ENCODE measurements at places on chromosomes 3 and 15.

- no peak for DNase-seq
These were observed 81.6 kb upstream of the LRRFIP2 start for GRCh38 chr3:37255990-37256308.

DNA sequence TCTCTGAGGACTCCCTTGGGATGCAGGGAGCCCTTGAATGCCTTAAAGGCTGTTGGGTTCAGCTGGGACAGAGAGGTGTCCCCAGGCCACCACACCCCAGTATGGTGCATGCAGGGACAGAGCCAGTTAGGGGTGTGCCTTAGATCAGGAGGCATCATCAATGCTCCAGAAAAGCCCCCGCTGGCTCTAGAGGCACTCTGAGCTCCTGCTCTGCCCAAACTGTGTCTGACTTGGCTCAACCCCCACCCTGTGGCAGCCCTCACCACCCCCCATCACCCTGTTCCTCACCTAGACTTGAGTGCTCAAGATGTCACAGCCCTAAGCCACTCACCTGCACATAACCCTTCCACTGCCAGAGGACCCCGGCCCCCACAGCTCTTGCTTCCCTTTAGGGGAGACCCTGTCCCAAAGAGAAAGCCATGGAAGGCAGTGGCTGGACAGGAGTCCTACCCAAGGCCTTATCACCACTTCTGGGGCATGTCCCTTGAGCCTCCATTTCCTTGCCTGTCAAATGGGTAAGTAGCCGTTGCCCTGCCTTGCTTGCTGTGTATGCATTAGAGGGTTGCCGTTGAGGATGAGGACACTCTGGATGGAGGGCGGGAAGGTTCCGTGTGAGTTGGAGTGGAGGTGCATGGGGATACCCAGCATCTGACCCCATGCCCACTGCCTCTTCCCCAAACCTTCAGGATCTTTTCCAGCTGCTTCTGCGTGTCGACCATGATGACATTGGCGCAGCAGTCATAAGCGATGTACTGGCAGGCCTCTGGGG, 41.4 kb downstream of the ACSBG1 start:
- no peak for DNase-seq

DNA sequence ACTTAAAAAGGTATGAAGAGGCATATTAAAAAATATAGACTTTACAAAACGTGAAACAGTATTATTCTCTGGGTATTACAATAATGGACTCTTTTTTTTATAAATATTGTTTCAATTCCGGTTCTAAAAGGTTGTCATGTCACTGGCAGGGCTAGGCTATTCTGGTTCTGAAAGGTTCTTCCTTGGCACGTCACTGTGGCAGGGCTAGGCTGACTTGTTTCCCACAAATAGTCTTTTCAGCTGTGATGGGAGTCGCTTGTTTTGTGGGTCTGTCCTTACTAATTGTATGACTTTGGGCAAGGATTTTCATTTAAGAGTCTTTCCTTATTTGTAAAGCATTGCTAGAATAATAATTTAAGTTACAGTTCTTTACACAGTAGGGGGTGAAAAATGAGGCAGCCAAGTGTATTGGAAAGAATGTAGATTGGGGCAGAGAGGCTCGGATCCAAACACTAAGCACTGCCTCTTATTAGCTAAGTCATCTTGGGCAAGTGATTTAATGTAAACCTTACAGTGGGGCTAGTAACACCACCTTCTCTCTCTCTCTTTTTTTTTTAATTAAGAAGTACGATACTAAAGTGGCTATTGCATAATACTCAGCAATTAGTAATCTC, 12.4 kb upstream of the MELTF start:
- no peak for DNase-seq

DNA sequence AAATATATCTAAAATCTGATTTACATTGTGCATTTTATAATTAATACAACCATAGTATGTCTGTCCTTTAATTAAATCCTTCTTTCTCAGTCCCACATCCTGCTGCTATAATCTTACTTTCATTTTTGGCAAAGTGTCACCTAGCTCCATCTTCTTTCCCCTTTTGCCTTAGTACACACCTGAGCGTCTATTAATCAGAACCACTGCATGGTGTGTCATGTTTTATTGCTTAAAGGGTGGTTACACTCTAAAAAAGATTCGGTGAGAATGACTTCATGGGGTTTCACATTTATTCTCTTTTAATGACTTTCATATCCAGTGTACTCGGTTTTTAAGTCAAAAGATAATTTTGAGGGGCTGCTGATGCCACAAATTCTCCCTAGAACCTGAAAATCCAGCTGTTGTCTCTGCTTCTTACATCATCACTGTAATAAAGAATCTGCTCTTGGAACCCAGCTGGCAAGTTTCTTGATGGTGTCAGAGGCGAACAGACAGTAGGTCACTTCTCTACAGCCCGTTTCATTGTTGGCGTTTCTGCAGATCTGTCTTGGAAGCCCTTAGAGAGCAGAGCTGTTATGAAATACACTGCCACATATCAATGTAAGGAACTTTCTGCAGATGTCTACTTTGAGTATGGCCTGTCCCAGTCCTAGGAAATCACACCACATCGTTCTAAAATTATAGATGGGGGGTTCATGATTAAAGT, 99.7 kb downstream of the TIGIT start:
- DNase-seq, result no peak

GRCh38 chr3:172208586-172209332, 169.4 kb downstream of the FNDC3B start:
- DNase-seq, result no peak

DNA sequence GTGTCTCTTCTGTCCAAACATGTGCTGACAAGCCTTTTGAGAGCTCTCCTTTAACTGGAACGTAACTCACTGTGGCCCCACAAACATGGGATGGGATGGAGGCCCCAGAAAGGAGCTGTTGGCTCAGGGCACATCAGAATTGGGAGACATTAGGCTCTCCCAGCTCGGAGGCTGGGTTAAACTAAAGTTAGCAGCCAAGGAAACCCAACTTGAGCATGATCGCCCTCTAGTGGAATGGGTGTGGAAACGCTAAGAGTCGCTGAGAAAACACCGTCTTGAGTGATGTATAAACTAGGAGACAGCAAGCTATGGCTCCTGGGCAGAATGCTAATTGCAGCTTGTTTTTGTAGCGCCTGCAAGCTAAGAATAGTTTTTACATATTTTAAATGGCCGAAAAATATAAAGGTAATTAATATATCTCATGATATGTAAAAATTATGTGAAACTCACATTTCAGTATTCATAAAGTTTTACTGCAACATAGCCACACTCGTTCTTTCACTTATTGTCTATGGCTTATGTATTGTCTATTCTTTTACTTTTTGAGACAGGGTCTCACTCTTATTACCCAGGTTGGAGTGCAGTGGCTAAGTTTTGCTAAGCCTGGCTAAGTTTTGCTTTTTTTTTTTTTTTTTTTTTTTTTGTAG, 138.8 kb upstream of the HACD2 start:
- DNase-seq, result no peak

All from stimulated activated CD4-positive, alpha-beta T cell treated with anti-CD3 and anti-CD28 coated beads, TNF-alpha, amount 100 ng/mL, for 1 hour (primary cell).